ENCODE measurements at places on chromosomes 12 and 14.

DNA sequence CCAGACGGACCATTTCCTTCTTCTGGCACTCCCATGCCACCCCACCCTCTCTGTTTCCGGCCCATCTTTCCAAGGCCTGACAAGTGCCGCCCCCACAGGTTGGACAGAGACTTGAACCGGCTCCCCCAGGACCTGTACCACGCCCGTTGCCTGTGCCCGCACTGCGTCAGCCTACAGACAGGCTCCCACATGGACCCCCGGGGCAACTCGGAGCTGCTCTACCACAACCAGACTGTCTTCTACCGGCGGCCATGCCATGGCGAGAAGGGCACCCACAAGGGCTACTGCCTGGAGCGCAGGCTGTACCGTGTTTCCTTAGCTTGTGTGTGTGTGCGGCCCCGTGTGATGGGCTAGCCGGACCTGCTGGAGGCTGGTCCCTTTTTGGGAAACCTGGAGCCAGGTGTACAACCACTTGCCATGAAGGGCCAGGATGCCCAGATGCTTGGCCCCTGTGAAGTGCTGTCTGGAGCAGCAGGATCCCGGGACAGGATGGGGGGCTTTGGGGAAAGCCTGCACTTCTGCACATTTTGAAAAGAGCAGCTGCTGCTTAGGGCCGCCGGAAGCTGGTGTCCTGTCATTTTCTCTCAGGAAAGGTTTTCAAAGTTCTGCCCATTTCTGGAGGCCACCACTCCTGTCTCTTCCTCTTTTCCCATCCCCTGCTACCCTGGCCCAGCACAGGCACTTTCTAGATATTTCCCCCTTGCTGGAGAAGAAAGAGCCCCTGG is 1.2 kb upstream of the CMTM5 start:
- no peak for DNase-seq

DNA sequence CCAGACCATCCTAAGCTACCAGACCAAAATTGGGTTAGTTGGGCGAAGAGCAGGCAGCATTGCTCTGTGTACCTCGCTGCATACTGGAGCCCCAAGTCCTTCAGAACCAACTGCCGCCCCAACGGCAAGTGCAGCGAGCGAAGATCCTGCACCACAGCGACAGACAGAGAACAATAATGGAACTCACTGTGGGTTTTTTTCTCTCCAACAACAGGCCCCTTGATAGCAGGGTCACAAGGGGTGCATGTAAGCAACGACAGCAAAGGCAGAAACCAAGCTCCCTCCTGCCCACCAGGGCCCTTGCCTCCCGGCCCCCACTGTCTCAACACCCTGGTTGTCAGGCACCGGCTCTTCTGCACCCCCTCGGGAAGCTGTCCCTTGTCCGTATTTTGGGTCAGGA is 39.0 kb downstream of the RNF34 start:
- DNase-seq = peak; percentile 39

- peak; percentile 18 for DNase-seq
Observed at GRCh38 chr14:55846826-55847446, 266.9 kb downstream of the KTN1 start.

DNA sequence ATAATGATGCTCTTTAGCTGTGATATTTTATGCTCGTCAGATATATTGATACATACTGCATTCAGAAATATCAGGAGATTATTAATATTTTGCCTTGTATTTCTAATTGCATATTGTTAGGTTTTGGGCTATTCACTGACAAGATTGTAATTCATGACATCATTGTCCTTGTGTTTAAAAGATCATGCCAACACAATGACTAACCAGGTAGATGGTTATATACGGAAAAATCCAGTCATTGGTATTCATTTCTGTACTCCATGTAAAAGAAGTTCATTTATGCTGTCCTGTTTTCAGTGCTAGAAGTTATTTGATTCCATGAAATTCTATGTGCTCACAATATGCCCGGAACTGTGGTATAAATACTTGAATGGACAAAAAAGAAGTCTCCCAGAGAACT is 107.5 kb downstream of the KITLG start:
- no peak for DNase-seq

GRCh38 chr12:123051556-123051955 is 71.1 kb downstream of the ARL6IP4 start:
- DNase-seq = no peak

- DNase-seq = no peak
Observed at GRCh38 chr12:43795716-43796280, 10.3 kb downstream of the TWF1 start.
